Tibial artery (tissue), 4 donors: ENCODE measurements at places on chromosomes 1 and 21.

DNA sequence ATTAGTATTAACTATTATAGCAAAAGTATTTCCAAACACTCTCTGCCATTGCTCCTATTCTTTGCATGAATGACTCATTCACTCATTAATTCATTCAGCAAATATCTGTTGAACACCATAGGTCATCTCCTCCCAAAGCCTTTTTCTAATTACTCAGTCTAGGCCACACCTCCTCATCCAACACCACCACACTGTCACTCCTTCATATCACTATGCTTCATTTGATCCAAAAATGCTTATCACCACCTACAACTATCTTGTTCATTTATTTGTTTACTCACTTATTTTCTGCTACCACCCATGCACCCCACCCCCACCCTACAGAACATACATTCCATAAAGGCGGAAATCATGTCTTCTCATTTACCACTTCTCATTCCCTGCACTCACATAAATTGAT is 94.4 kb upstream of the TNFSF4 start:
- DNase-seq, result no peak

- DNase-seq, result no peak
Measured at GRCh38 chr1:98034505-98034904, 113.7 kb upstream of the DPYD start.

DNA sequence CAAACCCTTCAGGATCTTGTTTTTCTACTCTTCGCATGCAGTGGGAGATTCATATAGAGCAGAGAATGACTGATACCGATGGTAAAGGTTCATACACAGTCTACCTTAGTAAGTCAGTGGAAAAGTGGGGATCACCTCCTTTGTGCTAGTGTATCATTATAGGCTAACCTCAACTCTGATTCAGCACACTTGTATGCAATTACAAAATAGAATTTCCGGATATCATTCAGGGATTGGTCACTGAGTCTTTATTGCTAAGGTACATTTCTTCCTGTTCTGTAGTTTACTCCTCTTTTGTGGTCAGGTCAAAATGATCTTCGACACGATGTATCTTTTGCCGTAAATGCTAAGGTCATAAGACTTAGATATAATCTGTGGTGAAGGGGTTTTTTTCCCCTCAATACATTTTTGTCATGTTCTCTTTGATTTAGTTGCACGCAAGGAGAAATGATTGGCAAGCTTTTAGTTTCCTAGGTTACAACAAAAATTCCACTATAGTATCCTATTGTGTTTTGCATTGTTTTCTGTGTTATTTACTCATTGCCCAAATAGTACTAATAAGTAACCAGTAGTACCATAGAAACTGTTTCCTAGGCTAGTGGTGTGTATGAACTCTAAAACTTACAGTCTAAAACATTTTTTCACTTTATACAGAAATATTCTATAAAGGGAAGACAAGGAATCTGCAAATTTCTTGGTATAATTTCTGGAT is 35.7 kb upstream of the PLA2G4A start:
- no peak for DNase-seq

- no peak for DNase-seq
Measured at GRCh38 chr1:65233782-65234181, 75.6 kb upstream of the DNAJC6 start.

DNA sequence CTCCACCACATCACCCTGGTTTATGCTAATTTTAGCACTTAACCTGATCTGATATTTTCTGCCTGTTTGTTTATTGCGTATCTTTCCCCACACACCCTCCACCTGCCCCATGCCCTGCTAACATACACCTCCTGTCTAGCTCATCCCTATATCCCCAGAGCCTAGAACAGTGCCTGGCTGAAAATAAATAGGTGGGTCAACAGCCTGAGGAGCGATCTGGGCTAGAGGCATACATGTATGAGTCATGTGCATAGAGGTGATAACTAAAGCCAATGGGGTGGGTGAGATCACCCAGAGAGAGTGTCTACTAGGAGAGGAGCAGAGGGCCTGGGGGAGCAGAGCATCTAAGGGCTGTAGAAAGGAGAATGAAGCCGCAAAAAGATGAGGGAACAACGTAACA is 2.7 kb downstream of the HTR1D start:
- no peak for DNase-seq

DNA sequence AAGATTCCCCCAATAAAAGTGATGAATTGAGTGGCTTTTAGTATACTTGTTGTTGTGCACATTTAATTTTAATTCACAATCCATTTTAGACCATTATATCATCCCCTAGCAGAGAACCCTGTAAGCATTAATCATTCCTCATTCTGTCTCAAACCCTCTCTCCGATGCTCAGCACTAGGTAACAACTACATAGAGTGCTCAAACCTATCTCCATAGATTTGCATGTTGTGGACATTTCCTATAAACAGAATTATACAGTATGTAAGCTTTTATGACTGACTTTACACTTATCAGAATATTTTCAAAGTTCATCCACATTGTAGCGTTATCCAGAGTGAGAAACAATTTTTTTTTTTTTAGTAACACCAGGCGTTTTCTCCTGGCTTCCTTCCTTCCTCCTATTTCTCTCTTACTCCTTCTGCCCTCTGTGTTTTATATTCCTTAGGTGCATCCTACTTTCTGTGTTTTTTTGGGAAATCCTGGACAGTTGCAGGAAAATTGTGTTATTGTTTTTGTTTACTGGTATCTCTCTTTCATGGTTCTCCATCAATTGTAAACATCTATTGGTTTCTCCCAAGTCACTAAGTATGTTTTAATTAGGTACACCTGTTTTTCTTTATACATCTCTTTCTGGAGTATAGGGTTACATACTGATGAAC is 1528.0 kb upstream of the TPTE start:
- no peak for DNase-seq

- DNase-seq, result no peak
Measured at GRCh38 chr21:35168735-35169134, 119.6 kb upstream of the RUNX1 start.

- DNase-seq, result peak; percentile 49
Measured at GRCh38 chr21:33374450-33375096, 28.6 kb upstream of the IFNGR2 start.

GRCh38 chr1:180227861-180228647 is 2.0 kb upstream of the LHX4 start:
- DNase-seq, result peak; percentile 13

- DNase-seq, result peak; percentile 22
Measured at GRCh38 chr1:107139833-107140702, 771 bp upstream of the NTNG1 start.

DNA sequence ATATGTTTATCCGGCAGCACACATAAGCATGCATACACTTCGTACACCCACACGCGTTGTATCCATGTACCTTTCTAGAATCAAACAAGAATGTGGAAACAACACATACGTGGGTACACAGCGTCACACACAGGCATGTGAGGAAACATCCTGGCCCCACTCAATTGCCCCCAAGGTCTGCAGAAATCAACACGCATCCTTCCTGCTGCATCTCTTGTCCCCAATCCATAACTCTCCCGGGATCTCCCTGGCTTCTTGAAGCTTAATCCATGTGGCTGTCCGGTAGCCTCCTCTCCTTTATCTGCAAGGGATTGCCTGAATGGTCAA is 5.5 kb upstream of the TBX15 start:
- no peak for DNase-seq

- peak; percentile 58 for DNase-seq
Measured at GRCh38 chr21:45748593-45748992, 105.1 kb downstream of the PCBP3 start.

DNA sequence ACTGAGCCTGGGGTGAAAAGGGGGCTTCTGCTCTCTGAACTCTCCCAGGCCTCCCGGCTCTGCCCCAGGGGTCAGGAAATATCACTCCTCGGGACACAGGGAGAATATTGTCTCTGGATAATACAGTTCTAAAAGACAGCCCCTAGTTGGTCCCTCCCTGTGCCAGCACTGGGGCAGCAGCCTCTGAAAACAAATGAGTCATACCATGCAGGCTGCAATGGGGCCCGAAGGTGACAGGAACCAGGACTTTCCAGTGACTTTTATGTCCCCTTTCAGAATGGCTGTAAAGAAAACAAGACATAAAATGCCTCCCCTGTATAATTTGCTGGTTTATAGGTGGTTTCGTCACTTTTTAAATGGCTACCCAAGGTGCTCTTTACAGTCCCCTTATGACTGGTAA is 360.0 kb downstream of the NPHP4 start:
- no peak for DNase-seq

DNA sequence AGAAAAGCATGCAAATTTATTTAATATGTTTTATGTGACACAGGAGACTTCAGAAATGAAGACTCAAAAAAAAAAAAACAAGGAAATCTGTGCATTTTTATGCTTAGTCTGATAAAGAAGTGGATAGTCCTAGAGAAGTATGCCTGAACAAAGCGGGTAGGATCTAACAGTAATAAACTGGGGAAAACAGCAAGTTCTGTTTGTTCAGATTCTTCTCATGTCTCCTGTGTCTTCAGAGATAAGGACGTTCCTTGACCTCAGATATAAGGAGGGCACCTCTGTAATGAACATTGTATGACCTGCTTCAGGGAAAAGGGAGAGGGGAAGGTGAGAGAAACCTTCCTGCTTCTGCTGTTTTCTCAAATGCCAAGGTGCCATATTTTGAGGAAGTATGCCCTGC is 67.7 kb upstream of the TNFSF18 start:
- no peak for DNase-seq
